Upper lobe of right lung (tissue), 1 donor: ENCODE measurements at places on chromosomes 11 and 22. TPM values are rescaled to one million over a fixed set of nuclear protein-coding genes. Genes with fewer than 3 reads are reported as not detected.

EFCAB6 gene
- 3.6 TPM for total RNA-seq

DNA sequence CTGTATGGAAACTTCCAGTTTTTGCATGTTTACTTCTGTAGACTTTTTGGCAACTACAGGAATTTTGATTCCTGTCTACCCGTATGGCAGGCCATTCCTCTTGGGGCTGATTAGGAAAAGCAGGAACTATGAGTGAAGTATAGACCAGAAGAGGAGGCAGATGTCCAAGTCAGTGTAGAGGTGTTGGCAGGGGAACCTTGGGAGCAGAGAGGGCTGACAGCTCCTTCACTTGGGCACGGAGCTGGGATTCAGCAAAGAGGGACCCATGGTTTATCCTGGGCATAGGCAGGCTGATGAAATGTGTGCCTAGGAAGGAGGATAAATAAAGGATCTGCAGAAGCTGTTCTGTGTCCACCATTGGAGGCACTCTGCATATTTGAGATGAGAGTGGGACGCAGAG, 33.1 kb downstream of the TREH start:
- no peaks in the 10 kb centered on the region for H3K4me1 ChIP-seq
- H3K4me3 ChIP-seq, result no peak overlapping the region
- H3K36me3 ChIP-seq, result peaks cover 89% of the 10 kb centered on the region
- no peak overlapping the region for H3K27ac ChIP-seq
- H3K27me3 ChIP-seq, result no peaks in the 10 kb centered on the region

- DNase-seq, result no peak
- no peak overlapping the region for H3K4me3 ChIP-seq
- H3K4me1 ChIP-seq, result peaks cover 94% of the 10 kb centered on the region
- peaks cover 92% of the 10 kb centered on the region for H3K36me3 ChIP-seq
Observed at GRCh38 chr22:36336246-36337182, 51.3 kb downstream of the MYH9 start.

- H3K27ac ChIP-seq, result peak overlapping the region; percentile 70
- peaks cover 14% of the 10 kb centered on the region for H3K4me1 ChIP-seq
- H3K36me3 ChIP-seq, result peaks cover 18% of the 10 kb centered on the region
- no peaks in the 10 kb centered on the region for H3K27me3 ChIP-seq
- peak overlapping the region; percentile 71 for H3K4me3 ChIP-seq
- no peak for DNase-seq
Observed at GRCh38 chr11:119121811-119122124, 388 bp downstream of the HINFP start.

DNA sequence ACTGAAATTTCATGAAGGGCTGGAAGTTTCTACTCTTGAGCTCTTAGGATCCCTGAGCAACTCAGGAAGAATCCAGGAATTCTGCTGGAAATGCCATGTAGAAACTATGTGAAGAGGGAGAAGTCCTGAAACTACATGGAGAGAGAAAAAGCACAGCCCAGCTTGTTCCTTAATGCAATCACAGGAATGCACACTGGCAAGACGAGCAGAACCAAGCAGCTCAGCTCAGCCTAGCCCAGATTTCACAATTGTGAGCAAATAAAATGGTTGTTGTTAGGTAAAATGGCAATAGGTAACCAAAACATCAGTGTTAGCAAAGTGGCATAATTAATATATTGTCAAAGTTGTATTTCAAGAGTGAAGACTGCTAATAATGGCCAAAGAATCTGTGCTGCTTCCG, 28.1 kb downstream of the ZNF214 start:
- no peaks in the 10 kb centered on the region for H3K4me1 ChIP-seq
- H3K27ac ChIP-seq, result no peak overlapping the region
- H3K4me3 ChIP-seq, result no peak overlapping the region
- no peaks in the 10 kb centered on the region for H3K36me3 ChIP-seq
- H3K27me3 ChIP-seq, result no peaks in the 10 kb centered on the region

GRCh38 chr11:115760461-115761320, 256.5 kb upstream of the CADM1 start:
- peak overlapping the region; percentile 68 for H3K4me3 ChIP-seq
- no peaks in the 10 kb centered on the region for H3K4me1 ChIP-seq
- H3K36me3 ChIP-seq, result no peaks in the 10 kb centered on the region

- no peak overlapping the region for H3K4me3 ChIP-seq
- H3K27me3 ChIP-seq, result no peaks in the 10 kb centered on the region
- H3K4me1 ChIP-seq, result no peaks in the 10 kb centered on the region
- no peak for DNase-seq
Observed at GRCh38 chr22:24834845-24835570, 29.0 kb downstream of the SGSM1 start.

DNA sequence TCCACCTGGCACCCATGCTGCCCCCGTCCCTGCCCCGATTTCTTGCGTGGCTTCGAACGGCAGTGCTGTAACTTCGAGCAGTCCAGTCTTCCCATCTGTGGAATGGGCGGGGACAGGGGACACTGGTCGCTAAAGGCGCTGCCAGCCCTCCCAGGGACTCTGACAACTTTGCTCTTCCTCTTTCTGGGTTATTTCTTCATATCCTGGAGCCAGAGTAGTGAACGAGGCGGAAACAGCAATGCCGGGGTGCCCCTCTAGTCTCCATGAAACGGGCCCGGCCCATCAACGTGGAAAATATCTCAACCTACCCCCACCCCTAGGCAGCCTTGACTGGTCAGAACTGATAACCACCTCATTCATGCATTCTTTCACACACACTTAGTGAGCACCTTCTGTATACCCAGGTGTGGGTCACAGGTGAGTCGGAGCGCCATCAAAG, 42.8 kb downstream of the TRIOBP start:
- H3K27me3 ChIP-seq, result no peaks in the 10 kb centered on the region
- DNase-seq, result peak; percentile 74
- no peak overlapping the region for H3K4me3 ChIP-seq
- peaks cover 37% of the 10 kb centered on the region for H3K4me1 ChIP-seq

- no peak overlapping the region for H3K27ac ChIP-seq
- DNase-seq, result no peak
- peaks cover 16% of the 10 kb centered on the region for H3K36me3 ChIP-seq
- peaks cover 15% of the 10 kb centered on the region for H3K4me1 ChIP-seq
- H3K27me3 ChIP-seq, result no peaks in the 10 kb centered on the region
- no peak overlapping the region for H3K4me3 ChIP-seq
Observed at GRCh38 chr11:57527056-57527631, 3.4 kb downstream of the TIMM10 start.

DNA sequence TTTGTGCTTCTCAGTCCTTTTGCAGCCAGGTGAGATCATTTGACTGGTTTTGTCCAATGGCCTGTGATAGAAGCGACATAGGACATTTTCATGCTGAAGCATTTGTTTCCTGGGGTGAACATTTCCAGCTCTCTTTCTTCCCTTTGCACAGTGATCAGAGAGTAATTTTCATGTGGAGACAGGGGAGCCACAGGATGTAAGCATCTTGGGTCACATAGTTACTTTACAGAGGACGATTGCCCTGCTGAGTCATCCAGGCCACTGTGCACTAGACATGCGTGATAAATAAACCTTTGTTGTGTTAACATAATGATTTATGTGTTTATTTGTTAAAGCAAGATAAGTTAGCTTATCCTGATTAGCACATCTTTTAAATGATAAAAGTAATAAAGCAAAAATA, 263.5 kb upstream of the CCDC179 start:
- H3K27ac ChIP-seq, result no peak overlapping the region
- no peaks in the 10 kb centered on the region for H3K4me1 ChIP-seq
- no peak for DNase-seq
- H3K27me3 ChIP-seq, result no peaks in the 10 kb centered on the region
- no peaks in the 10 kb centered on the region for H3K36me3 ChIP-seq
- no peak overlapping the region for H3K4me3 ChIP-seq

DNA sequence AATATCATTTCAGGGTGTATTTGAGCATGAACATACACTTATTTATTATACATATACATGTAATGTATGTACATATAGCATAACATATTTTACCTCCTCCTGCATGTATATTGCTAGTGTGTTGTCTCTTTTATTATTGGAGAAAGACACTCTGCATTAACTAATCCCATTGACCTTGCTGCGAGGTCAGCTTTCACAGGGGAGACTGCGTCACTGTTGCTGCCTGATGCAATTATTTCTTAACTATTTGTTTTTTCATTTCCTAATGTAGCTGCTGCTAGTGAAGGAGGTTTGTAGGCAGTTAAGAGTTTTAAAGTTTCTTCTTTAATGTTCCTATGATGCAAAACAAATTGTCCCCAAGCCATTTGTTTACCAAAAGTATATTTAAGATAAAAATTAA, 185.4 kb upstream of the CNTN5 start:
- H3K36me3 ChIP-seq, result no peaks in the 10 kb centered on the region
- DNase-seq, result no peak
- H3K27ac ChIP-seq, result no peak overlapping the region
- no peak overlapping the region for H3K4me3 ChIP-seq
- H3K4me1 ChIP-seq, result no peaks in the 10 kb centered on the region

- H3K4me3 ChIP-seq, result no peak overlapping the region
- no peaks in the 10 kb centered on the region for H3K27me3 ChIP-seq
- no peak for DNase-seq
- no peaks in the 10 kb centered on the region for H3K36me3 ChIP-seq
- H3K4me1 ChIP-seq, result peaks cover 26% of the 10 kb centered on the region
- no peak overlapping the region for H3K27ac ChIP-seq
Observed at GRCh38 chr11:33895752-33896137, 3.9 kb upstream of the LMO2 start.

- H3K36me3 ChIP-seq, result no peaks in the 10 kb centered on the region
- no peak overlapping the region for H3K4me3 ChIP-seq
- H3K4me1 ChIP-seq, result no peaks in the 10 kb centered on the region
- H3K27ac ChIP-seq, result no peak overlapping the region
Observed at GRCh38 chr11:127713226-127713625, 712.7 kb upstream of the KIRREL3 start.
